ENCODE measurements at places on chromosomes 1 and 21.

- DNase-seq: no peak
Observed at GRCh38 chr1:154431586-154432373, 26.6 kb downstream of the IL6R start.

- DNase-seq: peak; percentile 35
Observed at GRCh38 chr1:15243275-15244043, 3.6 kb upstream of the FHAD1 start.

- no peak for DNase-seq
Observed at GRCh38 chr1:226787071-226787470, 48.0 kb upstream of the ITPKB start.

- no peak for DNase-seq
Observed at GRCh38 chr1:56834137-56834900, 15.1 kb upstream of the FYB2 start.

DNA sequence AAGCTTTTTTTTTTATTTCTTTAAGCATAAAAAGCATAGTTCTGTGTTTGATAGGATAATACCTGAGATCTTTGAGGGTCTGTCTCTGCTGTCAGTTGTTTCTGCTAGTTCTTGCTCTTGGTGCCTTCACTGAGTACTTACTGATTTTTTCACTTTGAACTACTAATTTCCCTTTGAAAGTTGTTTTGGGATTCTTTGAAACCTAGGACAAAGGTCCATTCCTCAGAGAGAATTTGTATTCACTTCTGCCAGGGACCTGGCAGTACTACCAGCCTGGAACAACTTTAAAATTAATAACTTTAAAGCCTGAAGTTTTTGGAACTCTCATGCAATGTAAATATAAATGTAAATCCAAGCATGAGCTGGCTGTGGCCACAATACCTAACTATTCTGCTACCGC, 190.1 kb downstream of the TM2D1 start:
- DNase-seq: no peak

GRCh38 chr1:20124456-20125057, 5.2 kb upstream of the PLA2G2D start:
- DNase-seq: no peak

GRCh38 chr1:23125489-23125888, 43.2 kb downstream of the LUZP1 start:
- no peak for DNase-seq

DNA sequence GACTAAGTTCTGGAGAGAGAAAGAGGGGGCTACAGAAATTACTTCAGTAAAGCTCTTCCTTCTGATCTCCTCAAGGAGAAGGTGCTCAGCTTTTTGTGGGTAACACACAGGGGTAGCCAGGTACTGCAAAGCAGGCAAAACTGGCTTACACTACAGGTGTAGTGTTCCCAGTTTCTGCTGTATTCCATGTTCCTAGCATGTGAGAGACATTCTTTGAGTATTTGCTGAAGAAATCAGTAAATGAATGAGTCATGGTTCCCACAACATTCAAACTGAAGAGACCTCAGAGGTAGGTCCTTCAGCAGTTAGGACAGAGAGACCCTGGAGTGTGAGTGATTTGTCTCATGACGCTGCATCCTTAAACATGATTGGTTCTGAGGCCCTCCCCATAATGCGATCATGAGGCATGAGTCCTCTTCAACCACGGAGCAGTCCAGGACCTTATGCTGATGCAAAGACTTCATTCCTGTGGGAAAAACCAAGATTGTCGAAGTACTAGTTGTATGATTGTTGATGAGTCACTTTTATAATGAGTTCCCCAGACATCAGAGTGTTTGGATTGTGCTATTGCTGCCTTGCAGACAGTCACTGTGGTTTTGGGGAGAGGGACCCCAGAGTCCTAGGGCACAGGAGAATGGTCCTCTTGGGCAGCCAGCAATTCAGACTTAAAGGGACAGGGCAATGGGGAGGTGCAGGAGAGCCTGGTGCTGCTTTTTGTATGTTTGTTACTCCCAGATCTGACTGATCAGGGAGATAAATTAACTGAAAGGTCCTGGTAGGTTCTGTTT, 2.7 kb upstream of the OR10J4 start:
- DNase-seq: no peak

GRCh38 chr1:181506563-181507353, 23.4 kb downstream of the CACNA1E start:
- no peak for DNase-seq

DNA sequence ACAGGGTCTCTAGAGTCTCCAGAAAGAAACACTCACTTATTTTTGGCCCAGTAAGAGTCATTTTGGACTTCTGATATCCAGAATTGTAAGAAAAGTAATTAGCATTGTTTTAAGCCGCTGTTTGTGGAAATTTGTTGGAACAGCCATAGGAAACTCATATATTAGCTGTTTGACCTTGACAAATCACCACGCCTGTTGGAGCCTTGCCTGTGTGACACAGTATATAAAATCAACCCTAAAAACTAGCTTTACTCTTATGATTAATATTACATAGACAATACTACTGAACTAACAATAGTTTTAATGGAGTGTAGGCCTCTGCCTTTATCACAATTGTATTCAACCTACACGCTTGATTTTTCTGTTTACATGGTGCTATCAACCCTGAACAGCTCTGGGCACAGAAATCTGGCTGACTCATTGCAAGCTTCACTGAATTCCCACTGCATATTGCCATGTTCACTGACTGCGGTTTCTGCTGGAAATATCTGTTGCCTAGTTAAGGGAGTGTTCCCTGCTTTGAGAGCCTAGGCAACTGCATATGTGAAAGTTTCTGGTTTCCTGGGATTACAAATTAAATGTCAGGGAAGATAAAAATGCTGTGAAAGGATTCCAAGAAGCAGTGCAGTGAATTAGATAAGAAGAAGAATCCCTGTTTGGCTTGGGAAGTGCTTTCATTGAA, 419.5 kb upstream of the DEPDC1 start:
- DNase-seq: peak; percentile 60

DNA sequence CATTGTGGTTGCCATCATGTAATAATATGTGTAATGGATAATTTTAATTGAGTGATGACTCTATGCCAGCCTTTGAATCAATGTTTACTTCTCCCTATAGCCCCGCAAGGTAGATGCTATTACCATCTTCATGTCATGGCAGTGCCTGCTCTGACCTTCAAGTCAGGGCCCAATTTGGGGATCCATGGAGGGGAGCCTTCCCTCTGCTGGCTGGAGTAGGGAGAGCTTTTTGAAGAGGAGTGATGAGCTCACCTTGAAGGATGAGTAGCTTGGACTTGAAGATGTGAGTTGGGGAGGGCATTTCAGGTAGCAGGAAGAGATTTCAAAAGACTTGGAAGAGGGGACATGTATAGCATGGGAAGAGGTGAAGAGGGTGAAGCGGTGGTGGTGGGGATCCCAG, 189.2 kb downstream of the FOXD2 start:
- DNase-seq: no peak

GRCh38 chr1:235784950-235785349, 81.8 kb downstream of the LYST start:
- no peak for DNase-seq

- no peak for DNase-seq
Observed at GRCh38 chr1:54955359-54955758, 25.1 kb upstream of the TMEM61 start.

GRCh38 chr21:42929969-42930368, 4.5 kb upstream of the ERVH48-1 start:
- DNase-seq: no peak

DNA sequence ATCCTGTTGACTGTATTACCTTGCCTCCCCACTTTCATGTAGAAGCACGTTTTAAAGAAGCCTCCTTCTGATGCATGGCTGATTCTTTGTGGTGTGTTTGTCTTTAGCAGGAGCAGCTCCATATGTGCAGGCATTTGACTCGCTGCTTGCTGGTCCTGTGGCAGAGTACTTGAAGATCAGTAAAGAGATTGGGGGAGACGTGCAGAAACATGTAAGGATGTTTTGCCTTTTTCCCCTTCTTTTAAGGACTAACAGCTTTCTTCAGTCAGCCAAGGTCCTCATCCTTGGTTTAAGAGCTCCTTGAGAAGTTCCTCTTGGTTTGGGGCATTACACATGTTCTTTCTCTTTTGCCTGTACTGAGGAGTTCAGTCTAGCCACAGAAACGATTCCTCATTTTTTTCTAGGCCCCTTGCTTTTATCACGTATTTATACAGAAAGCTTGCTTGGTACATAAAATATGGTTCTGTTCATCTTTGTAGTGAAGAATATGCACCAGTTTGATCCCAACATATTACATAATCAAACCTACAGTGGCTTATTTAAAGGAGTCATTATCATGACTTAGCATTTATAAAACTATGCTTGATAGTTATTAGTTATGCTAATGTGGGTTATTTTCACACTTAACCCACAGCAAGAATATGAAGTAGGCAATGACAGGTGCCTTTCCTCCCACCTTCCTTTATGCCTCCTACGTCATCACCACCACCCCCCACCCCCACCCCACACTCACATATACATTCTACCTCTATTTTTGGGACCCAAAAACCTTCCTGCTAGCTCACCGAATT, 19.6 kb downstream of the CAP1 start:
- DNase-seq: peak; percentile 72

DNA sequence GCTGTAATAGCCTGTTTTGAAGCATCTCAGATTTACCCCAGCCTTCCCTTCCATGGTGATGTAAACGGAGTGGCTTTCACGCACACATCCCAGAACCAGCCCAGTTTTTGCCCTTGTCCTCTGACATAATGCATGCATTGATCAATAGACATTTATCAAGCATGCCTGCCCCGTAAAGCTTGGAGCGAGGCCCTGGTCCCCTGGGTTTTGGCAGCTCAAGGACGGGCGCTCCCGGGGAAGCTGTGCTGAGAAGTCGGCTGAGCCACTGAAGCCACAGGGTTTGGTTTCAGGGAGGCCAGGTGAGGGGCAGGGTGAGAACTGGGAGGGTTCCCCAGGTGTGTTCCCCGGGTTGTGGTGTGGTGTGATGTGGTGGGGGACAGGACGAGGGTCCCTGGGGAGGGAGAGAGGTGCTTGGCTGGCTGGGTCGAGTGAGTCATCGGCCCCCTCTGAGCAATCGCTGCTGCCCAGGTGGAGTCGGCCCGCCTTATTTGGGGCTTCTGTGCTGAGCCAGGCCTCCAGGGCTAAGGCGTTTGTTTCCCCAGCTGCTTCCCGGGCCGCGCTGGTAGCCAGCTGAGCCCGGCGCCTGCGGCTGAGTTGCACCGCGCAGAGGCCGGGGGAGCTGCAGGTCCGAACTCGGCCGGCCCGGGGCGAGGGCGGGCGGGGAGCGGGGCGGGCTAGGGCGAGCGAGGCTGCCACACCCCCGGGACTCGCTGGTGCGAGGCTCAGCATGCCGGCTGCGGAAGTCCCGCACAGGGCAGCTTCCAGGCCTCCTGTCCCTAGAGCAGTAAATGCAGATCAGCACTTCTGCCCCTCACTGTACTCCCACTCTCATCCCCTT, 23.6 kb downstream of the ATP2B4 start:
- DNase-seq: peak; percentile 76

DNA sequence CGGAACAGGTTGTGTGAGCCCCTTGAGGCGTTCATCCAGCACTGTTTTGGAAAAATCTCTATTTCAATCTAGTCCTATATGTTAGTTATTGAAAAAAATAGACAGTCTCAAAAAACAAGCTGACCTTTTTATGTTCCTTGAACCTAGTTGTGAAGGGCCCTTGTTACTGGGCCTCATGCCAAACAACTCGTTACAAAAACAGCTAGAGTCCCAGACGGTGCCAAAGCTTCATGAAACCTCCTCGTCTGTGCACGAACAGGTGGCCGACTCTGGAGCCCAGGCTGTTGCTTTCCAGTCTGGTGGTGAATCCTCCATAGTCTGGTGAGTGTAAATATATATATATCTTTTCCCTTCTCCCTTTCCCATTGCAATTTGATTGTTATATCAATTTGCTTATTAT, at the start of gene CHIA:
TSS of gene CHIA (plus strand) at position 222 of the 400 bp plus-strand sequence. CDS start 19,617 bp downstream, outside the sequence.
- DNase-seq: peak; percentile 96

DNA sequence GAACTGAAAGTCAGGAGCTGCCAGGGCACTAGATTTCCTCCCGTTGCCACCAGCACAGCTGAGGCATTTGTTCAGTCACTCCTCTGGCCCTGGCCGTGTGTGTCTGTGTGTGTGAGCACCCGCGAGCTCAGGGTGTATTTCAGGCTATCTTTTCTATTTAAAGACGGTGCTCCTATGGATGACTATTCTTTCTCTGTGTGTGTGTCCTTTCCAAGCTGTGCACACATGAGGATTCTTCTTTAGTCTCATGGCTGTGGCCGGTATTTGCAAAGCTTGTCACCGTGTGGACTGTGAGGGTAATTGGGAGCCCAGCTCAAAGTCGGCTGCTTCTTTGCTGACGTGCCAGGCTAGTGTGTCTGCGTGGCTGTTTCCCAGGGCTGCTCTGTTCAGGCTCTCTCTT, 3.0 kb upstream of the KCND3 start:
- no peak for DNase-seq

GRCh38 chr1:156676820-156677615, at the start of gene NES:
NES (minus strand) TSS chr1:156677407; CDS start chr1:156677264, 143 bp downstream.
- DNase-seq: no peak

DNA sequence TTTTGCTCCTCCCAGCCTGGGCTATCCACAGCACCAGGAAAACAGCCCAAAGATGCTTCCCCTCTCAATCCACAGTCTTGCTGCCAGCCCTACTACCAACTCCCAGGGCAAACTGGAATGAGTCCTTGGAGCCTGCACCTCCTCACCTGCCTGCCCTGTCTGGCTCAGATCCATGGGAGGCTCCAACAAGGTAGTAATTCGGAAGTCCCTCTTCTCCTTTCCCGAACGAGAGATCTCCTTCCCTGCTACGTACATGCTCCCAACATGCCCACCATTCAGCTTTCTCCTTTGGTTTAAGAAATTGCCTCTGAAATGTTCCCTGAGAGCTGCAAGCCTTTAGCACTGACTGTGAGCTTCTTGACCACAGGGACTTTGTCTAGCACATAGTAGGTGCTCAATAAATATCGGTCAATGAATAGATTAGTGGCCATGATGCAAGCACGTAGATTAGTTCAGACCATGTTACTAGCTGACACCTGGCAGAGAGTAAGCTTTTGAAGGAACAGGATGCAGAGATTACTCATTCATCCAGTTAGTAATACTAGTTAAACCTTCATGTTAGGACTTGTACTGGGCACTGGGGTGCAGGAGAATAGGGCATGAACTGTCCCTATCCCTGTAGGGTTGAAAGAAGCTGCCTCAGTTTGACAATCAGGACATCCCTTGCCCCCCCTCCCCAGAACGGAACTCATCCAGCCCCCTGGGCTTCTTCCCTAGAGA, 80.1 kb downstream of the DISP3 start:
- no peak for DNase-seq

DNA sequence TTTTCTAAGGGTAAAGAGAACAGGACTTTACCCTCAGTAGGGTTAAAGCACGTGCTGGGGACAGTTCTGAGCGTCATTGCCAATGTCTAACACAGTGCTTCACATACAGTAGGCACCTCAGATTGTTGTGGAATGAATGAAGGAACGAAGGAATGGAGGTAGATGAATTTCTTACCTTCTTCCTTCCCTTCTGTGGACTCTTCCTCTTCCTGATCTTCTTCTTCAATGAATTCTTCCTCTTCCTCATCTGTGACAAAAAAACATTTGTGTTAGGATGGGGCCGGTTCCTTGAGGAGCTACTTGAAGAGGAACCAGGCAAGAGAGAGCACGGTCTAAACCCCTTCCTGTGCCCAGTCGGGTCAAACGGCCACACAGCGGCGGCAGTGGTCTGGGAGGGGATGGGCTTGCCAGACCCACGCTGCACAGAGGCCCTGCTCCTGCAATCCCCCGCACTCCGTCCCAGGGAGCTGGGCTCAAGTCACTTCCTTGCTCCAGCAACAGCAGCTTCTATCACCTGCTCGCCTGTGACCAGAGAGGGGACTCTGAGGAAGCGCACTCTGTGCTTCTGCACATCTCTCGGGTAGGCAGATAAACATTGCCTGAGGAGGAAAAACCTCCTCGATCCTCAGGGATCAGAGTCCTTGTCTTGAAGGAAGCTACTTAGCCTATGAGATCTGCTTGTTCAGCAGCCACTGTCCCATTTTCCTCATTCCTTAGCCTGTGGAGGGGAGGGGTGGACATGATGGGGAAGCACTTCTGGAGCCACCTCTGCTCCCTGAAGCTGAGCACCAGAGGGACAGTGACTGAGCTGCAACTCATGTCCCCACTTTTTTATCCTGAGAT, 8.0 kb upstream of the SLC30A2 start:
- DNase-seq: no peak
